ENCODE measurements at places on chromosomes 2 and 18.

DNA sequence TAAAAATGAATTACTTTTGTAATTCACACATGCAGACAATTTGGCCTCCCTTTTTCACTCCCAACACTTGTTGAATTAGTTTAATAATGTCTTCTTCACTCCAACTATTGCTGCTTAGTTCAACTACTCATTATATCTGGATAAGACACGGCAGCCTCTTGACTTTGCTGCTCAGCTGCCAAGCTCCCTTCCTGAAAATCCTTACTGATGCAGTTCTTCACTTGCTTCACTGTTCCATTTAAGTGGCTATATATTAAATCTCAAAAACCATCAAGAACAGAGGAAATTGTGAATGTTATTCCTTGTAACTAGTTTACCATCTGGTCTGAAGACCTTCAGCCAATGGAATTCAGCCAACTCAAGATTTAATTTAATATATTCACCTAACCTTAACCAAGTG is 127.1 kb downstream of the NCOA1 start:
- no peak for DNase-seq

DNA sequence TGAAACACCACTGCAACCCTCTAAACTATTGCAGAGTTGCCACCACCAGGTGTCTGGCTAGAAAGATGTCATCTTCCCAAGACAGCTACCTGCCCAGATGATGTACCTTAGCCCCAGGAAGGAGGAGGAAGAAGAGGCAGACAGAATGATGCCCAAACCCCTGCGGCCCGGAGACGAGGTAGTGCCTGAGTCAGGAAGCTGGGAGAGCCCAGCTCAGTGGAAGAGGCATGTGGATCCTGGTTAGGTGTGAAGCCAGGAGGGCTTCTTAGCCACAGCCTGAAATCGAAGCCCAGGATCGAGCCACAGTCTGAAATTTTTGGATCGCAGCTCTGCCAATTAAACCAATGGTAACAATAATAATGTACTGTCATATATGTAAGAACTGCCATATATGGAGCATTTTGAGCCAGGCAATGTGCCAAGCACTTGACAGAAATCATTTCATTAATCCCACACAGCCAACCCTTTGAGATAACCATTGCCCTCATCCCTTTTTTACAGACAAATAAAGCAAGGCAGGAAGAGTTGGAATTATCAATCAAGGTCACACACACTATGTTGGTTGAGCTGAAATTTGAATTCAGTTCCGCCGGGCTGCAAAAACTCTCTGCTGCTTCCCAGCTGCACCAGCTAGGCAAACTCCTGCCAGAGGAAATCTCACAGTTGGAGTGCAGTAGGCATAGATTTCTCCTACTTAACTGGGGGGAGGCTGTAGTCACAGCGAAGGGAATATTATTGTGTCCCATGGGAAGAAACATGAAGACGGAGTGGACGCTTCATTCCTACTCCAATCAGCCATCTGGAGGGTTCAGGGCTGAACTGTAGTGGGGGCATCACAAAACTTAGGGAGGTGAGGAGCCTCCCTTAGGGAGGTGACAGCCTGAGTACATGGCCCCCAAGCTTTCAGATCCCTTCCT is 19.4 kb upstream of the CYP1B1 start:
- no peak for DNase-seq

GRCh38 chr2:42359965-42360483 is 993 bp downstream of the COX7A2L start:
- no peak for DNase-seq

GRCh38 chr2:204505946-204506345 is 39.3 kb upstream of the PARD3B start:
- peak; percentile 70 for DNase-seq

- DNase-seq = no peak
These were observed 519.2 kb upstream of the SPHKAP start for GRCh38 chr2:228700638-228701037.

- no peak for DNase-seq
These were observed 37.0 kb downstream of the ROCK1 start for GRCh38 chr18:21074336-21075323.

DNA sequence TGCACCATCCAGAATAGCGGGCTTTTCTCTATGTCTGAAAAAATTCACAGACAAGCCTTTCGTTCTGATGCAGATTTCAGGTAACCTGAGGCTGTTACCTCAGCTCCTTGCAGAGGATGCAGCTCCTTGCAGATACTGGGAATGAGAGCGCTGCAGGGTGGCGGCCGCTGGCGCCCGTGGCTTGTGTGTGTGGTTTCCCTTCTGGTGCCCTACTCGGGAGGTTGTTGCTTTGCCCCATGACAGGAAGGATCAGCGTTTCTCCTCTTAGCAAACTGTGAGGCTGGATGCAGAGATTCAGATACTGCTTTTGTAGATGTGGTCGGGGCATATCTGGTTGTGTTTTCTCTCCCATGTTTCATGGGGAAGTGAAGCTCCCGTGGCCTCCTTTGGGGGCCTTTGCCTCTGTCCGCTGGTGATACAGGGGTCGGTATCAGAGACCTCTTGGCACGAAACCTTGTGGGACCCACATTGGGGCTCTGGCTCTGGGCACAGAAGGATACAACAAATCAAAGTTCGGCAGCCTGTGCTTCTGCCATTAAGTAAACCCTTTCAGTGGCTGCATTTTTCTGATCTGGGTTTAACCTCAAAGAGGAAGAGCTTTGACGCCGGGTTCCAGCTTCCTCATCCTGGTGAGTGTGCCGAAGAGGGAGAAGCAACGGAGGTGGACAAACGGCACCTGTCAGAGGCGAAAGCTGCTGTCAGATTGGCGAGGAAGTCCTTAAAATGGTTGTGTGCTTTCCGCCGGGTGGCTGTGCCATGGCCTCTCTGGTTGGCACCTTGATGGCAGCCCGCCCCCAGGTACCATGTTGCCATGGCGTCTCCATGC is 127.8 kb downstream of the MBP start:
- no peak for DNase-seq

- DNase-seq = peak; percentile 88
These were observed 41.7 kb upstream of the NABP1 start for GRCh38 chr2:191636235-191636543.
